Neural crest cell (in vitro differentiated cells): ENCODE measurements at places on chromosomes 11 and 22.

- no peak overlapping the region for H3K27ac ChIP-seq
- no peaks in the 10 kb centered on the region for H3K27me3 ChIP-seq
- no peak for DNase-seq
Measured at GRCh38 chr22:24443668-24444067, 16.3 kb downstream of the ADORA2A start.

DNA sequence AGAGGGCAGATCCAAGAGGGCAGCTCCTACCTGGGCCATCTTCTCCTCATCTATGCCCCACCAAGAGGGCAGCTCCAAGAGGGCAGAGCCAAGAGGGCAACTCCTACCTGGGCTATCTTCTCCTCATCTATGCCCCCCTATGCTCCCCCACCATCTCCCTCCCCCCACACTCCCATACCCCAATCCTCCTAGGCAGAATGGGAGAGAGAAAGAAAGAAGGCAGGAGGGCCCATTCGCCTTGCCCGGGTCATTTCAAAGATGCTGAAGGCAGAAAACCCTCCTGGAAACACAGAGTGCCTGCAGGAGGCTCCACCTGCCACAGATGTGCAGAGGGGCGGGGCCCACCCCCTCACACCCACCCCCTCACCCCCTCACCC, 78.5 kb downstream of the BUD13 start:
- H3K27ac ChIP-seq = no peak overlapping the region
- no peak overlapping the region for H3K4me3 ChIP-seq
- no peaks in the 10 kb centered on the region for H3K27me3 ChIP-seq
- no peaks in the 10 kb centered on the region for H3K4me1 ChIP-seq

- peaks cover under 1% of the 10 kb centered on the region for H3K27me3 ChIP-seq
- H3K4me3 ChIP-seq = no peak overlapping the region
- H3K4me1 ChIP-seq = no peaks in the 10 kb centered on the region
- no peak for DNase-seq
Measured at GRCh38 chr11:28666632-28667031, 558.4 kb downstream of the METTL15 start.

GRCh38 chr11:90250970-90251369, 28.1 kb upstream of the CHORDC1 start:
- H3K27ac ChIP-seq = no peak overlapping the region
- no peak overlapping the region for H3K4me3 ChIP-seq
- H3K27me3 ChIP-seq = peaks cover 1% of the 10 kb centered on the region
- no peak for DNase-seq
- H3K36me3 ChIP-seq = no peaks in the 10 kb centered on the region
- peaks cover 3% of the 10 kb centered on the region for H3K4me1 ChIP-seq

DNA sequence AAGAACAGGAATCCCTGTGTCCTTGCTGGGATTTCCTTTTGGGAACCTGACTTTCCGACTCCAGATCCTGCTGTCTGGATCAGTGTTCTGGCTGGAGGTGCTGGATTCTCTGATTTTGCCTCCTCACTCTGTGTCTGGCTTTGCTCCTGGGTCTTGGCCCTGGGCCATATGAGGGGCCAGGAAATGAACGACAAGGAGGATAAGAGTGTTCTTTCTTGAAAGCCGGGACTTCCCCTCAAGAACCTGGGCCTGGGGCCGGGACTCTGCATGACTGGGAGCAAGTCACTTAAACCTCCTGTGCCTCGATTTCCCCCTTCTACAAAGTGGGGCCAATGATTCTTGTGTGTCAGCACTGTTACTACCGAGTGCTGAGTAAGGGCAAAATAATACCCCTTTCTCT, 2.9 kb upstream of the MYO7A start:
- H3K27me3 ChIP-seq = no peaks in the 10 kb centered on the region
- peaks cover 29% of the 10 kb centered on the region for H3K4me1 ChIP-seq
- DNase-seq = no peak
- peaks cover 4% of the 10 kb centered on the region for H3K36me3 ChIP-seq

- no peaks in the 10 kb centered on the region for H3K4me1 ChIP-seq
- no peaks in the 10 kb centered on the region for H3K27me3 ChIP-seq
- no peak overlapping the region for H3K4me3 ChIP-seq
- no peak overlapping the region for H3K27ac ChIP-seq
- peaks cover 47% of the 10 kb centered on the region for H3K36me3 ChIP-seq
- no peak for DNase-seq
Measured at GRCh38 chr11:83272627-83273026, 13.5 kb downstream of the CCDC90B start.

- no peak for DNase-seq
- H3K4me3 ChIP-seq = no peak overlapping the region
- H3K4me1 ChIP-seq = peaks cover 54% of the 10 kb centered on the region
- H3K27ac ChIP-seq = no peak overlapping the region
- H3K27me3 ChIP-seq = no peaks in the 10 kb centered on the region
Measured at GRCh38 chr11:64867748-64868462, 10.5 kb downstream of the EHD1 start.

GRCh38 chr11:69518081-69518950, 36.9 kb downstream of the LINC01488 start:
- H3K4me1 ChIP-seq = peaks cover 16% of the 10 kb centered on the region
- H3K27ac ChIP-seq = peak overlapping the region; percentile 40
- no peak overlapping the region for H3K4me3 ChIP-seq
- no peak for DNase-seq
- H3K27me3 ChIP-seq = no peaks in the 10 kb centered on the region
- no peaks in the 10 kb centered on the region for H3K36me3 ChIP-seq

GRCh38 chr22:39264349-39265038, 19.7 kb upstream of the PDGFB start:
- no peak overlapping the region for H3K4me3 ChIP-seq
- no peak for DNase-seq
- peaks cover 4% of the 10 kb centered on the region for H3K4me1 ChIP-seq
- peak overlapping the region; percentile 83 for H3K27ac ChIP-seq

GRCh38 chr11:8283465-8284230, 20.0 kb upstream of the LMO1 start:
- no peaks in the 10 kb centered on the region for H3K36me3 ChIP-seq
- no peak overlapping the region for H3K4me3 ChIP-seq
- no peak overlapping the region for H3K27ac ChIP-seq
- H3K4me1 ChIP-seq = peaks cover 15% of the 10 kb centered on the region
- H3K27me3 ChIP-seq = no peaks in the 10 kb centered on the region
- DNase-seq = peak; percentile 43

DNA sequence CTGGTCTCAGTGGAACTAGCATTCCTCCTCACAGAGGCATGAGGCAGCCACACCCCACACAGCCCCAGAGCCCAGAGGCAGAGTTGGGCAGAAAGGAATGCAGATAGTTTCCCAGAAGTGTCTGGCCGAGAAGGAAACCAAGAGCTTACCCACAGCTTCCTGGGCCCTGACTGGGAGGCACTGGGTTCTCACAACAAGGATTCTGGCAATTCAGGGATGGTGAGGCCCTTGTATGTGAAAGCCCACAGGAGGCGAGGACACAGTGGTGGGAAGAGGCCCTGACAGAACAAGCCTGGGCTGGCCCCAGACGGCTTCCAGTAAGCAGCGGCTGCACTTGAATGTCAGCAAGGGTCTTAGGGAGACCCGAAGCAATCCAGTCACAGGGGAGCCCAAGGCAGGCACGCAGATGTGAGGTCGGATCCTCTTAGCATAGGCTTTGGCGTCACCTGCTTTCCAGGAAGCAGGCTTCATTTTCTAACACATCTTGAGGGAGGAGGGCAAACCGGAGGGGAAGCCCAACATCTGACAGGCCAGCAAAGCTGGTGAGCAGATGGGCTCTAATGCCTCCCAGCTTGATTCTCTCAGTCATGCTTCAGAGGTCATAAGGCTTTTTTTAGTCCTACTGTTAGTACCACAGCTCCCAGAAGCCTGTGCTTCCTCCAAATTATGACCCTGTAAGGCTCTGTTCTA, 78.3 kb upstream of the AKIP1 start:
- peaks cover 18% of the 10 kb centered on the region for H3K4me1 ChIP-seq
- H3K4me3 ChIP-seq = no peak overlapping the region
- DNase-seq = no peak
- H3K36me3 ChIP-seq = peaks cover 3% of the 10 kb centered on the region
- H3K27ac ChIP-seq = peak overlapping the region; percentile 73

GRCh38 chr22:48424201-48424627, 1403.5 kb downstream of the BRD1 start:
- no peaks in the 10 kb centered on the region for H3K36me3 ChIP-seq
- H3K4me1 ChIP-seq = no peaks in the 10 kb centered on the region
- peaks cover 4% of the 10 kb centered on the region for H3K27me3 ChIP-seq
- no peak for DNase-seq
- no peak overlapping the region for H3K4me3 ChIP-seq

GRCh38 chr11:35305670-35306382, 113.5 kb downstream of the SLC1A2 start:
- no peak overlapping the region for H3K27ac ChIP-seq
- no peaks in the 10 kb centered on the region for H3K27me3 ChIP-seq
- peak; percentile 22 for DNase-seq
- no peak overlapping the region for H3K4me3 ChIP-seq
- H3K4me1 ChIP-seq = peaks cover 4% of the 10 kb centered on the region

- no peaks in the 10 kb centered on the region for H3K4me1 ChIP-seq
- H3K27ac ChIP-seq = no peak overlapping the region
- H3K27me3 ChIP-seq = no peaks in the 10 kb centered on the region
- no peak overlapping the region for H3K4me3 ChIP-seq
- DNase-seq = no peak
Measured at GRCh38 chr22:39877079-39877845, 16.3 kb downstream of the ENTHD1 start.

DNA sequence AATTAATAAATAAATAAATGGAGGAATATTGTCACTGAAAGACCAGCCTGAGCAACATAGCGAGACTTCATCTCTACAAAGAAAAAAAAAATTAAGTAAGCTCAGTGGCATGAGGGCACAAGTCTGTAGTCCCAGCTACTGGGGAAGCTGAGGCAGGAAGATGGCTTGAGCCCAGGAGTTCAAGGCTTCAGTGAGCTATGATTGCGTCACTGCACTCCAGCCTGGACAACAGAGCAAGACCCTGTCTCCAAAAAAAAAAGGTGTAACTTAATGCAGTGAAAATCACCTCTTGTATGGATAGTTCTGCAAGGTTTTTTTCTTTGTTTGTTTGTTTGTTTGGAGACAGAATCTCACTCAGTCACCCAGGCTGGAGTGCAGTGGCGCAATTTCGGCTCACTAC, 4.6 kb upstream of the SYNGR1 start:
- peaks cover 12% of the 10 kb centered on the region for H3K4me1 ChIP-seq
- H3K4me3 ChIP-seq = no peak overlapping the region
- DNase-seq = no peak
- no peak overlapping the region for H3K27ac ChIP-seq

GRCh38 chr11:102309621-102310541, 7.4 kb upstream of the BIRC3 start:
- no peak overlapping the region for H3K27ac ChIP-seq
- peaks cover 4% of the 10 kb centered on the region for H3K4me1 ChIP-seq
- no peaks in the 10 kb centered on the region for H3K36me3 ChIP-seq

- H3K27me3 ChIP-seq = peaks cover 3% of the 10 kb centered on the region
- H3K36me3 ChIP-seq = peaks cover 6% of the 10 kb centered on the region
- no peak overlapping the region for H3K4me3 ChIP-seq
- H3K4me1 ChIP-seq = peaks cover 48% of the 10 kb centered on the region
- H3K27ac ChIP-seq = no peak overlapping the region
Measured at GRCh38 chr11:44940835-44941234, 9.8 kb downstream of the TP53I11 start.

DNA sequence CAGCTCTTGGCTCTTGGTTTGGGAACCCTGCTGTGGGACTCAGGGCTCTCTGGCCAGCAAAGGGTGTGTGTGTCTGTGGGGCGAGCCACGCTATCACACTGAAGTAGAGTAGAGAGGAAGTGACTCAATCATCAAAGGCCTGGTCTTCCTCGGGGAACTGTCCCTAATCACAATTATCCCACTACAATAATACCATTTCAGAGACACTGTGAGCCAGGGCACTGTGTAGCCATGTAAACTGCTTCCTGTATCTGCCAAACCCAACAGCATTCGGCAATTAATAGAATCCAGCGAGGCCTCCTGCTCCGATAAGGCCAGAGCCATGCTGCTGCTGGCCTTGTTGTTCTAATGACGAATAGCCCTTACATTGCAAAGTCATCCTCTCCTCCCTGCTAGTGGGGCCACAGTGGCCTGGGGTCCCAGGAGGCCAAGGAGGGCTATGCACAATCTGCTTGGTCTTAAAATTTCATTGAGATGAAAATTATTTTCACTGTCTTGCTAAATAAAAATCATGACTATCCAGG, 49.8 kb upstream of the LMO2 start:
- H3K4me1 ChIP-seq = peaks cover 17% of the 10 kb centered on the region
- H3K27me3 ChIP-seq = no peaks in the 10 kb centered on the region
- DNase-seq = no peak

DNA sequence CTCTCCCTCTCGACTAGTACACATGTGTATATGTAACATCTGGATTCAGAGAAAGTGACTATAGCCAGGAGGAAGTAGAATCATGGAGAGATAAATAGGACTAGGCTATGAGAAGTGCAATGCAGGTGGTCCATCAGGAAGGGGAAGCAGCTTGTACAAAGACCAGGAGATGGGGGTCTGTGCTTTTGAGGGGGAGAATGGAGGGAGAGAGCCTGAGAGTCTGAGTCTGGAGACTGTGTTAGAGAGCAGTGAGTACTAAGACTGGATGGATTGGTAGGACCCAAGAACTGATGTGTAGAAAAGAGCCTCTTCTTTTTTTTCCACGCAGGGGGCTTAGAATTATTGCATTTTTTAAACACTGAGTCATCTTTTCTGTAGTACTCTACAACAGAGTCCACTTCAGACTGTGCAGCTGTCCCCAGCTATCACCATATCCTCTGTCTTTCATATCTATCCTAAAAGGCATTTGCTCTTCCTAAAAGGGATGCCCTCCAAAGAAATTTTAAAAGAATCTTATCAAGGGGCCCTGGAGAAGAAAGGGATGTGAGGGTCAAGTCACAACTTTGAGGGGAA, 80.4 kb downstream of the BDNF start:
- H3K27ac ChIP-seq = peak overlapping the region; percentile 21
- H3K4me3 ChIP-seq = no peak overlapping the region
- H3K36me3 ChIP-seq = peaks cover 2% of the 10 kb centered on the region
- no peak for DNase-seq

- H3K4me1 ChIP-seq = no peaks in the 10 kb centered on the region
- H3K4me3 ChIP-seq = no peak overlapping the region
Measured at GRCh38 chr11:109929308-109929707, 163.9 kb upstream of the ZC3H12C start.

DNA sequence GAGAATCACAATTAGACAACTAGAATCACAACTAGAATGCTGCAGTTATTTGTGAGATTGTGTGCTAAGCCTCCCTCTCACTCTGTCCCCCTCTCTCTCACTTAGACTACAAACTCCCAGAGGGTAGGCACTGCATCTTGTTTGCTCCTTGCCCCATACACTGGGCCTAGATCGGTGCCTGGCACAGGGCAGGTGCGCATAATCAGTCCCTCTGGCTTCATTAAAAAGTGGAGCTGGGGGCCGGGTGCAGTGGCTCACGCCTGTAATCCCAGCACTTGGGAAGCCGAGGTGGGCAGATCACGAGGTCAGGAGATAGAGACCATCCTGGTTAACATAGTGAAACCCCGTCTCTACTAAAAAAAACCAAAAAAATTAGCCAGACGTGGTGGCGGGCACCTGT, 456.8 kb downstream of the MIAT start:
- no peak overlapping the region for H3K4me3 ChIP-seq
- H3K27me3 ChIP-seq = no peaks in the 10 kb centered on the region
- H3K4me1 ChIP-seq = peaks cover 44% of the 10 kb centered on the region
- no peak for DNase-seq
- H3K27ac ChIP-seq = no peak overlapping the region
